ENCODE measurements at places on chromosomes 4 and X.

GRCh38 chr4:161728929-161729328, 434.9 kb downstream of the FSTL5 start:
- DNase-seq, result no peak

GRCh38 chr4:5386921-5387320, 321.4 kb downstream of the EVC2 start:
- no peak for DNase-seq

GRCh38 chrX:20971250-20971649, 403.0 kb upstream of the CNKSR2 start:
- no peak for DNase-seq

DNA sequence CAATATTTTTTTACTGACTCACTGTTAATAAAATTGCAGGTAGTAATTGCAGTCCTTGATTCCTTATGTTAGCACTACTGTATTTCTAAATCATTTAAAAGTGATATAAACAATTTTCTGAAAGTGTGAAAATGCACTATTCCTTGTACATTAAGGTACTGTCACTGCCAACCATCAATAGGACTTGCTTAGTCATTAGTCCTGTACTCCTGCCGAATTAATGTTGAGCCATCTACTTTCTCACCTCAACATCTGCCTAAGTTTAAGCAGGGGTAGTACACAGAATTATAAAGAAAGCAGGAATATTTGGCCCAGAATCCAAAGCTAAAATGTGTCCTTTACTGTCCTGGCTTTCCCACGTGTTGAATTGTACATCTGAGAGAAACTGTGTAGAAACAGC, 87.0 kb upstream of the TRPC3 start:
- no peak for DNase-seq

- no peak for DNase-seq
Measured at GRCh38 chr4:4501679-4502078, 40.2 kb downstream of the STX18 start.

DNA sequence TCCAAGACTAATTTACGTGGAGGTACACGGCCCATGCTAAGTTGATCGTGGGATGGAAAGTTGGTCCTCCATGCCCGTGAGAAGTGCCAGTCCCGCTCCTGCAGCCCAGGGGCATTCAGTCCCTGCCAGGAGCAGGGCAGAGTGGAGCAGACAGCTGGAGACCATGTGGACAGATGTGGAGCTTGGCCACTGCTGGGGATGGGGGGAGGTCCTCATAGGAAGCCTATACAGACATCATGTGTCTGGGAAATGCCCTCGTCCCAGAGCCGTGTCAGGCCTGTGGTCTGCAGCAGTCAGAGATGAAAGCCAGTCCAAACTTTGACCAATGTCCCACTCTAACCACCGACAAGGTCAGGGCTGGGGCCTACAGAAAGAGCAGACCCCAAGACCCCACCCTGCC, 118.4 kb downstream of the CPZ start:
- DNase-seq, result no peak

DNA sequence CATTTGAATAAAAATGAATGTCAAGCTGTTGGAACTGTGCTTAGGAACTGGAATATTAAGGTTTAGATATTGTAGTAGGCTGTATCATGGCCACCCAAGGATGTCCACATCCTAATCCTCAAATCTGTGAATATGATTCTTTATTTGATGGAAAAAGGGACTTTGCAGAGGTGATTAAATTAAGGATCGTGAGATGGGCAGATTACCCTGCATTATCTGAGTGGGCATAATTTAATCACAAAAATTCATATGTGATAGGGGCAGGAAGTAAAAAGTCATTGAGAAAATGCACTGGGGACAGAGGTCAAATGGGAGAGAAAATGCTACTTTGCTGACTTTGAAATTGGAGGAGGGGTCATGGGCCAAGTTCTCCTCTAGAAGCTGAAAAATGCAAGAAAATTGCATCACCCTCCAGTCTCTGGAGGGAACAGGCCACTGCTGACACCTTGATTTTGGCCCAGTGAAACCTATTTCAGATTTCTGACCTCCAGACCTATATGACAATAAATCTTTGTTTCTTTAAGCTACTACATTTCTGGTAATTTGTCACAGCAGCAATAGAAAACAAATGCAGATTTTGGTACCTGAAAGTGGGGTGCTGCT, 521.4 kb downstream of the PCDH7 start:
- DNase-seq, result no peak

DNA sequence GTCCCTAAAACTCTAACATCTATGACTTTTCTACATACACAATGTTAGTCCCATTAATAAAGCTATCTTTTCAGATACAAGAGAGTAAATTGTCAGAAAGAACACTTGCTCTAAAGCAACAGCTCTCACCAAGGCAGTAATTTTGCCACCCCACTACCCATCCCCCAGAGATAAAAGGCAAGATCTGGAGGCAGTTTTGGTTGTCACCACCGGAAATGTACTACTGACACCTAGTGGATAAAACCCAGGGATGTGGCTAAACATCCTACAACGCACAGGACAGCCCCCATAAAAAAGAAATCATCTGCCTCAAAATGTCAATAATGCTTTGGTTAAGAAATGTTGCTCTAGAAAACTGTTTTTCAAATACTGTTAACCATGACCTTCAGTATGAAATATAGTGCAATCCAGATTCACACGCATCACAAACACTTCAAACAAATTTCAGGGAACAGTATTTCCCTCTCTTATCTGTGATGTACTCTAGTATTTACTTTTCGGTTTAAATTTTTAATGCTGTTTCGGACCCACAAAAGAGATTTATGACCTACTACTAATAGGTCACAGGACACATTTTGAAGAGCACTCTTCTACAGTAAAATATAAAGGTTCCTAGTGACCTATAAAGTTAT, 5.1 kb downstream of the FBXL5 start:
- no peak for DNase-seq

GRCh38 chr4:187826725-187827124, 168.8 kb upstream of the ZFP42 start:
- DNase-seq, result no peak

- no peak for DNase-seq
Measured at GRCh38 chrX:121456315-121456714, 408.9 kb downstream of the GLUD2 start.

- DNase-seq, result no peak
Measured at GRCh38 chrX:2416851-2417604, 83.7 kb downstream of the DHRSX start.

DNA sequence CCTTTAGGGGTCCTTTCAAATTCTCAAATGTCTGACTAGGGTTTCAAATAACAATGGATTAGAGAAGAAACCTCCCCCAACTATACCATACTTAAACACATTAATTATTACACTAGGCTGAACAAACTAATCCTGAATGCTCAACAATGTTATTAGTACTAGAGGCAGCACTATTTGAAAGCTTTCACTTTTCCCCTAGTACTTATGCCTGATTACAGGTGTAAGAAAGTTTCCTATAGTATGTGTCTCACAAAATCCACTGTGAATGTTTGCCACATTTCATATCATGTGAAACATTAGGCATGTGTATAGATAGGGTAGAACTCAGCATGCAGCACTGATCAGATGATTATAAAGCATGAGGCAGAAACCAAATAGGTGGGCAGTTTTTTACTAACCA, 336.2 kb downstream of the ZNF674 start:
- DNase-seq, result no peak

GRCh38 chrX:104854790-104855340, 288.9 kb downstream of the IL1RAPL2 start:
- no peak for DNase-seq

DNA sequence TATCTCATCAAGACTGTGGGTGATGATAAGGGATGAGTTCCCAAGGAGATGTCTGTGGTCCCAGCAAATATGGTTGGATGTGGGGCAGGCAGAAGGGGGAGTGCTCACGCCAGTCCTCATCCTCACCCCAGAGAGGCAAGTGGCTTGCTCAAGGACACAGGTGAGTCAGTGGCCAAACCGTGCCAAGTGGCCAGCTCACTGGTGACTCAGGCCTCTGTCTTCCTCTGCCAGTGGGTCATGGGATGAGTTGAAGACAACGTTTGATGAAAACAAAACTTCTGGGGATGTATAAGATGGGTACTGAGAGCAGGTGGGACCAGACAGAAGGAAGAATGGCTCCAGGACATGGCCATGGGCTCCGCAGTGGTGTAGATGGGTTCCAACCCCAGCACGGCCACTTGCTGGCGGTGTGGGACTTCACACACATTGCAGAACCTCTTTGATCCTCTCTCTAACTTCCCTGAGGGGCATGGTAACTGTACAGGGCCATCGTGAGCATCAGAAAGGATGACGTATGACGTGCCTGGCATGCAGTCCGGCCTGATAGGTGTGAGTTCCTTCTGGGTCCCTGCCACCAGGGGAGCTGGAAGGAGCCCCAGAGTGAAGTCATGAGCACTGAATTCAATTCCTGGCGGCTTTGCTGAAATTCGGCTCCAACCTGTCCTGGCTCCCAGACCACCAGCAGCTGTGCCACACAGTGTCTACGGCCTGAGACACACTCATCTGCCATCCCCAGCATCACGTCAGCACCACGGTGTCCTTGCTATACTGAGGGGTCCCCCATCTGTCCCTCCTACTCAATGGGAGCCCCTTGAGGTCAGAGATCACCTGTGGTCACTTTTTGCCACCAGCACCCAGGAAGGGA, 41.3 kb upstream of the GPR78 start:
- DNase-seq, result no peak

DNA sequence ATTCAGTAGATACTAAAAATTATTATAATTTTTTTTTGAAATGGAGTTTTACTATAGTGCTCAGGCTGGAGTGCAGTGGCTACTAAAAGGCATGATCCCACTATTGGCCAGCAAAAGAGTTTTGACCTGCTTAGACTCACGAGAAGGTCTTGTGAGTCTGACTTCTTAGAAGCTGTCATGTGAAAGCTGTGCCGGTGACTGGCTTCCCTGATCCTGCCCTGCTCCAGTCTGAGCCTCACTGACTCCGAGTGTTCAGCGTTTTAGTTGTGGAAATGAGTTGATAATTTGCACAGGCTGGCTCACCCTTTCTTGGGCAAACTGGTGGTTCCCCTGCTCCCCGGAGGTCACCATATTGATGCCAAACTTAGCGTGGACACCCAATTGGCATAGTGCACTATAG, 16.4 kb upstream of the CXCL8 start:
- DNase-seq, result no peak

- no peak for DNase-seq
Measured at GRCh38 chr4:73911746-73912145, 42.6 kb downstream of the CXCL1 start.

DNA sequence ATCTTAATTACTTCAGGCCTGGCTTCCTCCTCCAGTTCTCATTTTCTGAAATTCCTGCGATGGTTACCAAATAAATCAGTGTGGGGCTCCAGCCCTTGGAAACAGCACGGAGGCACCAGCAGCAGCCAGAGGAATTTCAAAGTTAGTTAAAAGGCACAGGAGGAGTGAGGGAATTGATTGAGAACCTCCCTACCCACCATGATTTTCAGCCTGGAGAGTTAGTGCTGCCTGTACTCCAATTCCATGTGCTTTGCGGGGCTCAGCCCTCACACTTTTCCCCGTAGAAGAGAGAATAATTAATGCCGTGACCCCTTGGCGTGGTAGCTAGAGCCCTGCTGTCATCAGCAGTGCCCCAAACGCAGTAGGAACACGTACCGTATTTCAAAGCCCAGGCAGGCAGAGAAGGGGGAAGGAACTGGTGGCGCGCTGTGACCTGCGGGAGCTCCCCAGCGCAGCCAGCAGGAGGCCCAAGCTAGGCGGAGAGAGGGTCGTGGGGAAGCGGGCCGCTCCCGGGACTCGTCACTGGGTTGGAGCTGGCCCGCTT, 84.0 kb upstream of the IGFBP7 start:
- DNase-seq, result no peak

DNA sequence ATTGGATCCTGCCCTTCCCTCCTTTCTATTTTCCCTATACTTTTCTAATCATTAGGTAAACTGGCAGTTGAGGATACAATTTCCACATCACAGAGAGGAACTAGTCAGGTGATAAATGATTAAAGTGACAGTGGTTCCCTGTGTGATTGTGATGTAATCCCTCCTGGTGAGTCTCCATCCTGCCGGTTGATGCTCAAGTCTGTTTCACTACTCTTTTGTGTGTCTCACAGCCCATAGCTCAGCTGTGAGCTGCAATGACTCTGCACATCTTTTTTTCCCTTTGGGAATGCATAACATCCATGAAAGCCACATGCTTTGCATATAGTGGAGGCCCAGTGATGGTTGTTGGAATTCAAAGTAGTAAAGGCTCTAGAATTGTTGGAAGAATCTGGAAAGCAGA, 60.4 kb downstream of the CCNI start:
- no peak for DNase-seq

GRCh38 chr4:152063621-152064240, 302.9 kb upstream of the GATB start:
- DNase-seq, result no peak

DNA sequence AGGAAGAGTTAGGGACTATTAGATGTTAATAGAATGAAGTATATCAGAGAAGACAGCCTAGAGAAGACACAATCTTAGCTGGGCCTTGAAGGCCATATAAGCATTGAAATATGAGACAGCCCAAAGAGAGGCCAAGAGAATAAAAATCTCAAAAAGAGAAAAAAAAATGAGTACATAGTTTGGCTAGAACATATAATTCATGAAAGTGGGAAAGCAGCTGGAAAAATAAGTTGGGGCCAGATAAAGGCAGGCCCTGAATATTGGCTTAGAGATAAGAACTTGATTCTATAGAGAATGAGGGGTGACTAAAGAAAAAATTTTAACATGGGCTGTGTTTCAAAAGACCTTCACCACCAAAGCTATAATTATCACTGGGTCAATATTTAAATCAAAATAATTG, 7.4 kb upstream of the UTP3 start:
- DNase-seq, result no peak

DNA sequence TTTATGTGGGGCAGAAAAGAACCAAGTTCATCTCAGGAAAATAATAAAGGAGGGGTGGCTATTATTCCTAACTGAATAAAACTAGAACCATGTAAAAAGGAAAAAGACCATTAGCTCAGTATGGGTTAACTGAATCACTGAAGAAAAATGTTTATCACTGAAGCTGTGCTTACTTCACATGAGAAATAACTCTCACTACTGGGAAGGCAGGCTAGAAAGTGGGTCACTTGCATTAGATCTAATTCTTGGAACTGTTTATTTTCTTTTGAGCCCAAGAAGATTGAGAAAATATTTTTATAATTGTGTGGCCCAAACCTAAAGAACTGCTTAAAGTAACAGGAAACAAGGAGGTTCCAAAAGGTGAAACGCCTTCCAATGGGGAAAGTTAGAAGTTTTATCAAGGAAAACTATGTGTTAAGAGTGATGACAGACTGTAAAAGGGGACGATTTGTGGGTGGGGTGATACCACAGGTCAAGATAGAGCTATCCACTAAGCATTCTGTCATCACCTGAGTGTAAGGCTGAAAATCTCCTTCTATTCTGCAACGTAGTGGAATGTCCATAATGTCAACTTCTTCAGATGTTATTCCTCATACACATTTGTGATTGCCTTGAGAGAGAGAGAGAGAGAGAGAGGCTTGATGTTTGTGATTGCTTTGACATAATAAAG, 1083.5 kb downstream of the PCDH7 start:
- no peak for DNase-seq

DNA sequence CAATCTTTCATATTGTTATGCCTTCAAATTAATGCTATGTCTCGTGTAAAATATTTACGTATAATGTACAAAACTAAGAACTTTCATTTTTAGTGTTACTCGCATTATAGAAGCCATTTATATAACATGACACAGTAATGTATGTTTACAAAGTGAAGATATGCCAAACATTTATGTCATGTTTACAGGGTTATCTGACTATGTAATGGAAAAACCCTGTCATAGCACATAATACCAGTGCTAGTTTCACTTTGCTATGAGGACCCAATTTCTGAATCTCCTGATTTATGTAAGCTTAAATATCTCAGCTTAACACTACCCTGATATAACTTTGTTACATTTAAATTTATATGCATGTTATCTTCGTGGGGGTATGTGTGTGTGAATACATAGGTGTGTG, 233.1 kb downstream of the FAT4 start:
- no peak for DNase-seq

All from cortex of kidney (tissue), 1 donor.